H4 (cell line): ENCODE measurements at places on chromosomes 11 and 22.

GRCh38 chr22:44795701-44796630 lies 43.6 kb downstream of the ARHGAP8 start:
- no peak for DNase-seq

- DNase-seq: no peak
Observed at GRCh38 chr11:58334708-58335107, 24.2 kb downstream of the OR5B17 start.

DNA sequence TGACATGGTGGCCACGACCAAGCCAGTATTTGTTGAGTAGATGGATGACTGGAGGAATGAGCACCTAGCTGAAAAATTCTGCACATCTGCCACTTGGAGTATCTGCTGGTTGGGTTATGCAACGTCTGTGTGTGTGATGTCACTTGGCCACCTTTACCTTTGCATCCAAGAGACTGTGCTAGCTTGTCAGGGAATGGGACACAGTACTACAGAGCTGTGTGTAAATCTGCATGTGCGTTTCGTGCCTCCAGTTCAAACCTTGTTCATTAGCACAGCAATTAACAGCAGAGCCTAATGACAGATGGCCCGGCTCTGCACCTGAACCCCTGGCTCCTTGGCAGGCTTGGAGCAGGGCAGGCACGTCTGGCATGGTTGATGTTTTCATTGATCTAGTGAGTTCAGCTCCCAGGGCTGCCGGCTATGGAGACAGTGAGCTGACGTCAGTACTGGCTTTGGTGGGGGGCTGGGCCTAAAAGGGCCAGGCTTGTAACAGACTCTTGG lies 188.4 kb upstream of the NAV2 start:
- no peak for DNase-seq

DNA sequence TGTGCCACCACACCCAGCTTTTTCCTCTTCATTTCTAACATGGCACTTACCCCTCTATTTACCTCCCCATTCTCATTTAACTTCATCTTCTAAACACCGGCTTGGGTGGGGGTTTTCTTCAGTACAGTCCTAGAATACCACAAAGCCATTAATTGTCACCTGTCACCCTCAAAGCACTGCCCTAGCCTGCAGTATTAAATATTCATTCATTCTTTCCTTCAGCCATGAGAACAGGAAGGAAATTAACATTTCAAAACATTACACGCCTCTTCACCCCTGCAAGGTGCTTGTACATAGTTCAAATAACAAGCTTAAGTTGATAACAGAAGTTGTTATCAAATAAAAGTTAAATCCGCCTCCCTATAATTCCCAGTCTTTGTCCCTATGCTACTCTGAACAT lies 10.7 kb upstream of the VPS37C start:
- no peak for DNase-seq

- DNase-seq: no peak
Observed at GRCh38 chr22:50010676-50011446, 1.7 kb downstream of the IL17REL start.

GRCh38 chr11:93033093-93033492 lies 63.6 kb downstream of the MTNR1B start:
- no peak for DNase-seq

DNA sequence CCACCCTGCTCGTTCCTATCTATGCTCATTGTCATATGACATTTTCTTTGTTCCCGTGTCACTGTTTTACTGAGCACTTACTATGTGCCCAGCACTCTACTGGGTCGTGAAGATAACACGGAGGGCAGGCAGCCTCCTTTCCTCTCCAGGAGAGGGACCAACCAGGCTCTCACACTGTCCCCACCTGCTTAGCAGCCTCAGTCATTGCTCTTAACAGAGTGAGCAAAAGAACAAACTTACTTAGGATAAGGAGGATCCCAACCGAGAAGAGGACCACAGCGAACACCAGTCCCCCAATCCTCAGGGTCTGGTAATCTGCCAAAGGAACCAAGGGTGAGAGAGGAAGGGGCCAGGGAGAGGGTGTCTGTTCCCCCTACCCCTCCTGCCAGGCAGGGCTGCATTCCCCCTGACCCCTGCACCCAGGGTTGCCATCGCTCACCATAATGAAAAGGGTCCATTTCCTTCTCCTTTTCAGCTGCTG lies 17.0 kb upstream of the FXYD2 start:
- no peak for DNase-seq

- no peak for DNase-seq
Observed at GRCh38 chr11:126797457-126798169, 203.0 kb downstream of the KIRREL3 start.

DNA sequence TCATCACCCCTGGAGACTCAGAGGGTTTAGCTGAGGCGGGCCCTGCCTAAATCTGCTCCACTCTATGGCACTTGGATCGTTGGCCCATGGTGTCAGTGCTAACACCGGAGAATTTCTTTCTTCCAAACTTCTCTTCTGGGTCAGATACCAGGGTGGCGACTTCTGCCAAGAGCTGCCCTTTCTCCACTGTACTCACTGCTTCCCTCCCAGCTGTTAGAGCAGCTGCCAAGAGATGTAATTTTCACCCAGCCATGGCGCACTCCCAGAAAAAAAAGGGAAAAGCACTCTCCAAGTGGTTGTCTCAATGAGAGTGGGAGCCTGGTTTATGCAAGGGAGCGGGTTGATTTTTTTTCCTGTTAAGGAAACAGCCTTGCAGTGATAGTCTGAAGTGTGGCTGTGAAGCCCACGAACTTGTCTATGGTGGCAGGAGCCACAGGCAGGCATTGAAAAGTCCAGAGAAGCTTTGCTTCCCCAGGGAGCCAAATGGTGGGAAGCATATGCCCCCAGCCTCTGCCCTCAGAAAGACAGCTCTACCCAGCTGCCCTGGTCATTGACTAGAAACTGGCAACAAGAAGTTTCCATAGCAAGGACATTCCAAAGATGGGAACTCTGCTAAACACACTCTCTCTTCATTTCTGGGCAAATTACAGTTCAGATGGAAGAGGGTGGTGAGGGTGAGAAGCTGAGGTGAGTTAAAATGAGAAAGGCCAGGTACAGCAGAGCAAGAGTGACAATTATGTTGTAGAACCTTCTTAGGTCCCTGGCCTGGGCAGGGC lies 10.7 kb downstream of the PCSK7 start:
- DNase-seq: no peak

- no peak for DNase-seq
Observed at GRCh38 chr22:42277988-42278776, 7.7 kb upstream of the TCF20 start.

DNA sequence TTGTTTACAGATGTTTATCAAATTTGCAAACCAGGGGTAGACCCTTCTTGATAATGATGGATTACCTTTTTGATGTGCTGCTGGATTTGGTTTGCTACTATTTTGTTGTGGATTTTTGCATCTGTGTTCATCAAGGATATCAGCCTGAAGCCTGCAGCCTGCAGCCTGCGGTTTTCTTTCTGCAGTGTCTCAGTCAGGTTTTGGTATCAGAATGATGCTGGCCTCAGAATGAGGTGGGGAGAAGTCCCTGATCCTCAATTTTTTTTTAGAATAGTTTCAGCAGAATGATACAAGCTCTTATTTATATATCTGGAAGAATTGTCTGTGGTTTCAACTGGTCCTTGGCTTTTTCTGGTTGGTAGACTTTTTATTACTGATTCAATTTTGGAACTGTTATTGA lies 19.7 kb upstream of the RAB38 start:
- DNase-seq: no peak

GRCh38 chr11:111449696-111450479 lies 62.3 kb downstream of the BTG4 start:
- no peak for DNase-seq

- DNase-seq: no peak
Observed at GRCh38 chr11:126791446-126791845, 209.1 kb downstream of the KIRREL3 start.

DNA sequence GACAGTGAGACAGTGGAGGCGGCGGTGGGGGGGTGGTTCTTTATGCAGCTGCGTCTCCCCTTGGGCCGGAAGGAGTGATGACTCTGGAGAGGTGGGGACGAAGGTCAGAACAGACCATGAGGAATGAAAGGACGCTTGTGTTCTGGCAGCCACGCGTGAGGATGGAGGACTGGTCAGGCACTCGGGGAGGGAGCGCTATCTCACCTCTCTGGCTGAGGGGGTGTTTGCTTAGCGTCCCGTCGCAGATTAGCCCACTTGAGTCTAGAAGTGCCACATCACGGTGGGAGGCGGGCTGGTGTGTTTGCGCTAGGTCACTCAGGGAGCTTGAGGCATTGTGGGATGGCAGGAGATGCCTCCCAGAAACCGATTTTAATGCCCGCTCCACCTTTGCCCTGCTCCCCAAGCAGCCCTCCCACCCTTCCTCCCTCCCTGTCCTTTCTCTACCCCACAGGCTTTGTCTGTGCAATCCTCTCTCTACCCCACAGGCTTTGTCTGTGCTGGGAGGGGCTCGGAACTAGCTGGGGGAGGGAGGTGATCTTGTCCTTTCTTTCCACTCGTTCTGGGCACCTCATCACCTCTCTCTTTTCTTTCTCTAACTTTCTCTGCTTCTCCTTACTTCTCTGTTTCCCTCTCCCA lies 97.8 kb downstream of the PKNOX2 start:
- DNase-seq: no peak
